ENCODE measurements at places on chromosomes 7 and 10.

DNA sequence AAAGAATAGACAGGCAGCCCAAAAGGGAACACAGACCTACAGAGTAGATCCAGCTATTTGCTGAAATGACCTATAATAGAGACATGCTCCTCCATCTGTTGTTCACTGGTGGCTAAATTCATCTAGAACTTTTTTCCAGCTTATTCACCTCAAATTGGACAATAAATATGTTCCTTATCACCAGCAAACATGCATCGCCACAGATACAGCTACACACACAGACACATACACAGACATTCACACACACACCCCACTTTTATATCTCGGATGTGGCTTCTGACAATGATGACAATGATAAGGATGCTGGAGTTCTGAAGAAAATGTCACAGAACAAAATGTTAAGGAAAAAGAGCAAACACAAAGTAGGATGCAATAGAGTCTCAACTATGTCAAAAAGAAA is 175.4 kb downstream of the LSM5 start:
- no peak for DNase-seq

GRCh38 chr10:128180843-128181242 is 54.6 kb upstream of the MKI67 start:
- peak; percentile 67 for DNase-seq

DNA sequence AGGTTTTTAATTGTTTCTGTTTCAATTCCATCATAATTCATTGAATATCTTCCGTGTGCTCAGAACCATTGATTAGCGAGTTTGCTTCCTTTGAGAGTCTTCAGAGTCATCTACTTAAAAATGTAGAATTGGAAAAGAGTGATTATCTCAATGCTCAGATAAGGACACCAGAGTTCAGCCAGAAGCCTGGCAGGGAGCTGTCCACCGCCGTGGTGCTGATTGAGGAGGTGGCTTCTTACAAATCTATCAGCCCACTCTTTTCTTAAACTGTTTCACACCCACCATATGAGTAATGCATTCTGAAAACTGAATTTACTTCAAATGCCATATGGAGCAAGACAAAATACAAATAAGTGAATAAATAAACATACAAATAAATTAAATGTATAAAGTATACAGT is 79.3 kb downstream of the INSYN2A start:
- DNase-seq: no peak

- no peak for DNase-seq
Measured at GRCh38 chr7:68381731-68382130, 1216.5 kb upstream of the AUTS2 start.

DNA sequence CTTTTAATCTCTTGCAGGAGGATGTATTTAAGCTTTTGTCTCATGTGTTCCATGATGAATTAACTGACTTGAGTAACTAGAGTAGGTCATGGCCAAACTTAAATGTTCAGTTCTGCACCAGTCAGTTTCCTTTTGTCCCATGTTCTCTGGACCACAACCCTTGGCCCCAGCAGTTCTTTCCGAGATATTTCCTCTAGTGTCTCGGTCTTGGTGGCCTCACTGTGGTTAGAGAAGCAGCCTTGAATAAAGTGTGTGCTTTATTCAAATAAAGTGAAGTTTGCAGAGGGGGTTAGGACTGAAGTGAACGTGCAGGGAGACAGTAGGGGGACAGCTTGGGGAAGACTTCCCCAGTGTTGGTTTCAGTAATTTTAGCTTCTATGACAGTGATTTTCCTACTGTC is 9.3 kb downstream of the ZNF212 start:
- no peak for DNase-seq

DNA sequence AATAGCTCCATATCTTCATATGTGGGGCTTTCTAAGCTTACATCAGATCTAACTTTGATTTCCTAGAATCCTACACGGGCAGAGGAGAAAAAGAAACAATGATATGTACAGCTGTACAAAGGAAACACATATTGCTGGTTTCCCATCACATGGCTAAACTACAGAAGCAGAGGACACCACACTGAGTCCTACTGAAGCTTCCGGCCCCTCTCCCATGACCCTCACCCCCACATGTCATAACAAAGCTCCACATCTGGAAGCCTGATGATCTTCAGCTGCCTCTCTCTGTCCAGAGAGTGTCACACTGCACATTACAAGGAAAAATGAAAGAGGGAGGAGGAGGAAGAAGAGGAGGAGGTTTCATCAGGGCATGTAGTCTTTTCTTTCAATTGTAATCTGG is 14.0 kb downstream of the SLC16A12 start:
- DNase-seq: no peak

- no peak for DNase-seq
Measured at GRCh38 chr7:151188252-151188542, 1.1 kb upstream of the ASB10 start.

DNA sequence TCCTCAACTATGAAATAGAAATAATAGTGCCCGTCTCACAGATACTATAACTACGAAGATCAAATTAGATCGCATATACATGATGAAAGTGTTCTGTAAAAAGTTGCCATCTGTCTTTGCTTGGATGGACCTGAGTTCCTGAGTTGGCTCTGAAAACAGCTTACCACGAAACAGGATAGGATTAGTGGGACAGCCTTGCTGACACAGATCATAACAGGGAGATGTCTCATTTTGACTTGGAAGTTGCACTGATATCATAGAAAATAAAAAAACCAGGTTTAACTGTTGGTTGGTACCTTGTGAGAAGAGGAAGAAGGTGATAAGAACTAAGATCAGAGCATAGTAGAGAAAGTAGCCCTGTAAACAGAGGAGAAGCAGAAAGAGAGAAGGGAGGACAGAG is 79.3 kb upstream of the AGBL3 start:
- DNase-seq: no peak

GRCh38 chr7:22932896-22933295 is 81.0 kb downstream of the HYCC1 start:
- no peak for DNase-seq

DNA sequence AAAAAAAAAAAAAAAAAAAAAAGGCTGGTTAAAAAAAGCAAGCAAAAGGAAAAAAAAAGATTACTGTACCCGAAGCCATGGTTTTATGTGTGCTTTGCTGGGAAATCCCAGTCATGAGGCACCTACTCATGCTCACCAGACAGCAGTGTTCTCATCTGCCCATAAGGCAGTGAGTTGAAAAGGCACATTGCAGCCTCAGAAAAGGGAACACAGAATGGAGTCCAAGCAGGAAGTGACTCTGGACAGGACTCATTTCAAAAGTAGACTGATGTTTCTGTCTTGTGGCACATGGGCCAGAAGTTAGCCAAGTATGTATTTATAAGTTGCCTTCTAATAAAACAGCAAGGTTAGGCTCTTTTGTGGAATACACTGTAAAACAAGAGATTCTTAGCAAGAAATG is 40.2 kb downstream of the PDSS1 start:
- DNase-seq: peak; percentile 11

GRCh38 chr10:33539116-33539515 is 204.6 kb upstream of the NRP1 start:
- DNase-seq: no peak

- DNase-seq: no peak
Measured at GRCh38 chr7:155963356-155963755, 151.1 kb upstream of the SHH start.

GRCh38 chr7:111266613-111267012 is 175.7 kb downstream of the LRRN3 start:
- DNase-seq: no peak

Data from CD4-positive, alpha-beta T cell treated with Interleukin-6 at 100 ng/mL for 8 hours (primary cell).